ENCODE measurements at places on chromosomes 11 and 22. TPM values are rescaled to one million over a fixed set of nuclear protein-coding genes. Genes with fewer than 3 reads are reported as not detected.

The TREH gene
- total RNA-seq, result not detected

The ZNRF3 gene
- total RNA-seq, result 7.0 TPM

The DEPDC7 gene
- total RNA-seq, result 7.0 TPM

The KREMEN1 gene
- 5.5 TPM for total RNA-seq

The KRTAP5-1 gene
- not detected for total RNA-seq

The FERMT3 gene
- 0.82 TPM for total RNA-seq

The CSNK2A3 gene
- total RNA-seq, result 1.9 TPM

The MYRF gene
- total RNA-seq, result 18.9 TPM
